ENCODE measurements at places on chromosomes 4 and X.

DNA sequence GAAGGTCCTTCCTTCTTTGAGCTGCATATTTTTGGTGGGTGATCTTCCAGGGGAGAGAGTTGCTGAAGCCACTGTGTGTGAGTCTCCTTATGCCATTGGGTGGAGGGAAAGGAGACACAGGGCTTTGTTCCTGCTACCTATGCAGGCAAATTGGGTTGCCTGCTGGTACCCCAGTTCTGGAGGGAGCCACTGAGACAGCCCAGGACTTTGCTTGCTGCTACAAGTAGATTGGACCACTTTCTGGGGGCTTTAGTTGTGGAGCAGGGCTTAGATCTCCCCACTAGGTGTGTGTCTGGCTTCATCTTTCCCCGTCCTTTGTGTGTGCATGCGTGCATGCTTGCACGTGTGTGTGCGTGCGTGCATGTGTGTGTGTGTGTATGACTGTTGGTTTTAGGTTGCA lies 10.0 kb downstream of the CITED1 start:
- DNase-seq = no peak

- no peak for DNase-seq
Measured at GRCh38 chrX:1466971-1467561, 14.4 kb upstream of the ASMTL start.

DNA sequence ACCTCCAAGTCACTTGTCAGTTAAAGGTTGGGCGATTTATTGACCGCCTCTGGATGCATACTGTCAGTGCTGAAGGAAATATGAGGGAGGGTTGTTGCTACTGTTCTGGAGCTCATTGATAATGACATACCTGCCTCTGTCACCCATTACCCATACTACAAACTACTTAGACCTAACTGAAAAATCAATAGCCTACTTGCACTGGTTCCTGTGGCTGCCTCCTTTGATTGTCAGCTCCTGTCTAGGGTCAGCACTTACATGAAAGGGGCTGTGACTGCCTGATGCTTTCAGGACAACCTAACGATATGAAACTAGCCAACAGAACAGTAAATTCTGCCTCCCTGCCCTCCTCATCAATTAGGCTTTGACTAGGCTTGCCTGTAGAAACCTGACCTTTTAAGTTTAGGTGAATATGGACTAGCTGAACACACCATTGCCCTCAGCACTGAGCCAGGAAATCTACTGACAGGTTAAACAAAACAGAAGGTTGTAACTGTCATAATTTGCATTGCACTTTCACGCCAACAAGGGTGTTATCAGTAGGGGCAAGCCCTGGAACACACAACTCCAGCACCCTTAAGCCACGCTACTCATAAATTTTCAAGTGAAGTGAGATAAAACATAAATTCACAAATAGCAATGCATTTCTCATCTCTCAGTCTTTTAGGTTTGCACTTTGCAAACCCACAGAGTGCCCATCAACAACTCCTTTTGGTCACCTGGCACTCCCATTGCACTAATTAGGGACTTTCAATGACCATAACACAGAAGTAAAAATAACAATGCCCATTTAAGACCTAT lies 9.0 kb upstream of the MAB21L2 start:
- no peak for DNase-seq

GRCh38 chrX:112368371-112368770 lies 285.8 kb upstream of the TRPC5 start:
- no peak for DNase-seq

DNA sequence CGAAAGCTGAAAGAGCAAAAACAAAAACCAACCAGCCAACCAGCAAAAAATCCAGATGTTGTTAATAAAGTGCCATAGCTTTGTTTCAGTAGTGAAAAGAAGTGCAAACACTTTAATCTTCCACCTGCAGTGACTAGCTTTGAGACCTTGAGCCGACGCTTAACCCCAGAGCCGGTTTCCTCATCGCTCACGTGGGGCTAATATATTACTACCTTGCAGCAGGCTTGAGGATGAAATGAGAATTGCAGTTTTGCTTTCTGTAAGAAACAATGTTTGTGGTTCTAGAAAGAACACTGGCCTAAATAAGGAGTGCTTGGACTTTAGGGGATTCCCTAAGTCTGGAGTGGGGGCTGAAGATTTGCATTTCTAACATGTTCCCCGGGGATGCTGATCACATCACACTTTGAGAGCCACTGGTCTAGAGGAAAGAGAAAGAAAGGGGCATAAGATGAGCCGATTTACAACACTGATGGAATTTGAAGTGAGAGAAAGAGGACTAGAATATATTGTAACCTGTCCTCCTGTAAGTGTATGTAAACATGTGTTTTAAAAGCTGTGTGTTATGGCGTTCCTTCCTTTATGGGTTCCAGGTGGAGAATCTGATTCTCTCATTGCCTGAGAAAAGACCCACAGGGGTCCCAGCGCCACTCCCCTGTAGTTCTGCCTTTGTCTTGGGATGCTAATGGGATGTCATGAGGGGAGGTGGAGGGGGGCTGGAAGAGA lies 1.4 kb downstream of the FGF2 start:
- no peak for DNase-seq

DNA sequence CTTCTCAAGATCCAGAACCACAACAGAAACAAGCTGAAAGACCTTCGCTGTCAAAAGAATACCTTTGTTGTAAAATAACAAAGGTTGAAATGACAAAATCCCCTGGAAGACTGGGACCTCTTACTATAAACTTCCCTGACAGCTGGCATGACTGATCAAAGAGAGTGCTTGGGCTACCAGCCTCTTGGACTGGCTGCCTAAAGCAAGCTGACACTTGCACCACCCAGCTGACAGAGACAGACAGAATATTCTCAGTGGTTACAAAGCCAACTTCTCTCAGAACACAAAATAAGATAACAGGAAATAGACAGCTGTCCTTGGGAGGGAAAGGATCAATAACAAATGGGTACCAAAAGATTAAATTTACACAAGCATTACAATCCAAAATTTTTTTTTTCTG lies 241.7 kb upstream of the SPOCK3 start:
- no peak for DNase-seq

DNA sequence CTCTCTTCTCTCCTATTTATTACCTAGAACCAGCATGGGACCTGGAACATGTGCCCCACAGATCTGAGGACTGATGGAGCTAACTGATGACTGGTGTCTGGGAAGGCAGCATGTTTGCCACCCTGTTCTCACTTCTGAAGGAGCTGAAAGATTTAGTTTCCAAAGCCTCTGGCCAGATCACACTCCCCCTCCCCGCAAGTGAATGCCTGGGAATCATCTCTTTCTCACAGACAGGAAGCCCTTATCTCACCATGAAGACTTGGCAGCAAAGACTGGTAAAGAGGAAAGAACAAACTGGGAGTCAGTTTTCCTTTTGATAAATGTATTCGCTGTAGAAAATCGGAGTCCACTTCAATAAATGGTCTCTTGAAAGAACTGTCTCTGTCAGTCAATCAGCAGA lies 21.0 kb upstream of the PCYT1B start:
- DNase-seq = no peak

GRCh38 chr4:14529653-14530052 lies 472.6 kb upstream of the CPEB2 start:
- no peak for DNase-seq

- no peak for DNase-seq
Measured at GRCh38 chr4:153880983-153881382, 92.1 kb upstream of the SFRP2 start.

DNA sequence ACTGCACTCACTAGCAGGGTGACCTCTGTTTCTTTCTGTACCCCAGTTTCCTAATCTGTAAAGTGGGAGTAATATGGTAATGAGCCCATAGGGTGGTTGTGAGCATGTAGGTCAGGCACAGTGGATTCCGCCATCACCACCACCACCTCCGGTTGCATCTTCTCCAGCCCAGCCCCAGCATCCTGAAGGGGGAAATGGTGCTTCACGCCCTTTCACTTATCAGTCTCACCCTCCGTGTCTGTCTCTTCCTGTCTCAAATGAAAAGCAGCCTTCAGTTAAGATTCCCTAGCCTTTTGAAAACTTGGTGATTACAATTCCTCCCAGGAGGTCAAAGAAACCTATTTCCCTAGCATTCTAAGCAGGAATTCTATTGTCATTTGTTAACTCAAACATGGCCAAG lies 16.9 kb upstream of the XPNPEP2 start:
- no peak for DNase-seq

GRCh38 chrX:47313056-47313455 lies 57.3 kb upstream of the ZNF157 start:
- DNase-seq = no peak

DNA sequence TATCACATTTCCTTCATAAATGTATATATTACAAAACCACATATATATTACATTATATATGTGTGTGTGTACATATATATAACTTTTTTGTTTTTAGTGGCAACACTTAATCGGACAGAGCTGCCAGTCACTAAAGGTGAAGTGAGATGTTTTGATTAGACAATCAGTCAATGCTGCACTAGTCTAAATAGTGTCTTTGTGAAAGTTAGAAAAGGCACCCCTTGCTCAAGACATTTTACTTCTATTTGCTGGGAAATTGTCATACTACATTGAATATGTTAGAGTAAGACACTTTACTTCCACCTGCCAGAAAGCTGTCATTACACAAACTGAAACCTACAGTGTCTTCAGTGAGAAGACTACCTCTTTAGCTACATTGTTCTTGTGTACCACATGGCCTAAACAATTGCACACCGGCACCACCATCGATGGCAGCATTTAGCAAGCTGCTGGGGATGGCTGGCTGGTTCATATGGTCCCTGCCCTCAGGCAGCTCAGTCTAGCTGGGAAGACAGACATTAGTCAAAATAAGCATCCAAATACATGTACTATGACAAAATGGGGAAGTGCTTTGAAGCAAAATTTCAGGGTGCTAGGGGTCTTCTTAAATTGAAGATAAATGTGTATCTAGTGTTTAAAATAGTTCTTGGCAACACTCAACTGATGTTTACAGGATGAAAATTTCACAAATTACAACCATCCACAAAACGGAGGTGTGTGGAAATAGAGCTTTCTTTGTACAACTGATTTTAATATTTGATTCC lies 148.1 kb upstream of the GATB start:
- no peak for DNase-seq

DNA sequence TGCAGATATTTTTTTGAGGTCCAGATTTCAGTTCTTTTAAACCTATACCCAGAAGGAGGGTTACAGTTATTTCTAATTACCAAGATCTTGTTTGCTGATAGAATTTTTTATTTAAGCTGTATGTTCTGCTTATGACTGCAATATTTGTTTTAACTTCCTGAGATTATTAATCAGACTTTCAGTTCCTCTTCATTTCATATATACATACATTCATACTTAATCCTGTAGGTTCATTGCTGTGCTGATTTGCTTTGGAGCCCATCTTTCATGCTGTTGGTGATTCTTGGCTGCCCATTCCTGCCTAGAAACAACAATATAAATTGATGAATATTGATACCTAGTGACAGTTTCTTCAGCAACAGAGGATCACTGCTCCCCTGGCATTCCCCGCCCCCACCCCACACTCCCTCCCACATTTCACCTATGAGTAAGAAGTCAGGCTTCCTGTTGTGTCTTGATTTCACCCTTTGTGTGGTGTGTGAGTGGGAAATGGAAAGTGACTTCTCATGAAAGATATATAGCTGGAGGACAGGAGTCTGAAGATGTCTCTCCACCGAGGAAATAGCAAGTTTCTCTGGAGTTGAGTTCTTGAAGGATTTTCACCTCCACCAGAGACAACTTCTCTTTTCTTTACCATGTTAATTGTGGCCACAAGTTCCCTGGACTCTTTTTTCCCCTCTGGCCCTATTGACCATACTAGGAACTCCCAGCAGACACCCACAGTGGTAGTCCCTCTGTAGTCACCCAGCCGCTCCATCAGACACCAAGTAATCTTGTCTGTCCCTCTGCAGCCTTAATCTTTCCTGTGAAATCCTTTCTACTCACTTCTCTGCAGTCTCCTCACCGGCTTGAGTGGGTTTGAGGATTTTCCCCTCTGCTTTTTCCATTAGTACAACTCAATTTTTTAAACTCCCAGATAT lies 118.4 kb downstream of the ASB9 start:
- DNase-seq = no peak

All from NCI-H774 (cell line).